ENCODE measurements at places on chromosomes 5 and 9.

GRCh38 chr9:111957856-111958631 is 61.4 kb downstream of the UGCG start:
- no peak for DNase-seq

- no peak for DNase-seq
Measured at GRCh38 chr9:129357773-129358245, 179.7 kb upstream of the IER5L start.

GRCh38 chr9:131025953-131026858 is 17.2 kb downstream of the LAMC3 start:
- DNase-seq, result no peak

- peak; percentile 3 for DNase-seq
Measured at GRCh38 chr5:113663879-113664541, 150.5 kb downstream of the YTHDC2 start.

- DNase-seq, result no peak
Measured at GRCh38 chr5:122473138-122473843, 161.3 kb downstream of the SNCAIP start.

- no peak for DNase-seq
Measured at GRCh38 chr5:73967347-73967746, 341.4 kb downstream of the ARHGEF28 start.

- no peak for DNase-seq
Measured at GRCh38 chr5:80976985-80977384, 16.8 kb downstream of the RASGRF2 start.

All from germinal center (tissue), 1 donor.